ENCODE measurements at places on chromosomes 5 and 9.

- no peak for DNase-seq
These were observed 106.6 kb downstream of the FBXW11 start for GRCh38 chr5:171899792-171900191.

DNA sequence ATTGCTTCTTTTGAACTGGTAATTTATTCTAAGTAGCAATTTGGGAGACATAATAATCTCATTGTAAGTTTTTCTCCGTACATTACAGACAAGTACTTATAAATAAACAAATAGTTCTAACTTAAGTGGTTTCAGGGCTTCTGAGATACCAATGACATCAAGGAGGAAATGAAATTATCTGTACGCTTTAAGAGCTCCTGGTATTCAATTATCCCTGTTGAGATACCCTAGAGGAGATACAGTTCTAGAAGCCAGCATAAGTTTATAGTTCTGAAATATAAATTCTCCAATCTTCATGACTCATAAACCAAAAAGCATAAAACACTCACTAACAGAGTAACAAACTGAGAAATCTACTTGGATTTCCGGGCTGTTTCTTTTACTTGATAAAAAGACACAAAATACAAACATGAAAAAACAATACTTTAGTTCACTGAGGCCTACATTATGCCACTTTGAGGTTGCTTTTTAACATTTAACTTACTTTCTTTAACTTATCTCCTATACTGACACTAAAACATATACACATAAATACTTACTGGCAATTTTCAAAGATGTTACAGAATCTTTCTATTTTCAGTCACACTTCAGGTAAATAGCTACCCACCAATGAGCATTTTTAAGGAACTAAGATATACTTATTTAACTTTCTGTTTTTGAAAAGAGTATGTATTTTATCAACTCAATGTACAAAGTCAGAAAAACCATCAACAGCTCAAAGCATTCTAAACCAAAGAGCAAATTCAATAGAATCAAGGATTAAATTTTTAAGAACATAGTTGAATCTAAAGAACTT lies 7.5 kb downstream of the DCTN4 start:
- DNase-seq: no peak

- no peak for DNase-seq
These were observed 248.6 kb upstream of the ANKRD55 start for GRCh38 chr5:56481428-56482357.

GRCh38 chr5:138425079-138425478 lies 13.8 kb upstream of the REEP2 start:
- no peak for DNase-seq

GRCh38 chr5:150112201-150113046 lies 26.1 kb upstream of the CSF1R start:
- DNase-seq: no peak

- no peak for DNase-seq
These were observed 440.0 kb downstream of the ENC1 start for GRCh38 chr5:74200560-74200959.

GRCh38 chr5:2006193-2006970 lies 123.7 kb upstream of the IRX4 start:
- no peak for DNase-seq

DNA sequence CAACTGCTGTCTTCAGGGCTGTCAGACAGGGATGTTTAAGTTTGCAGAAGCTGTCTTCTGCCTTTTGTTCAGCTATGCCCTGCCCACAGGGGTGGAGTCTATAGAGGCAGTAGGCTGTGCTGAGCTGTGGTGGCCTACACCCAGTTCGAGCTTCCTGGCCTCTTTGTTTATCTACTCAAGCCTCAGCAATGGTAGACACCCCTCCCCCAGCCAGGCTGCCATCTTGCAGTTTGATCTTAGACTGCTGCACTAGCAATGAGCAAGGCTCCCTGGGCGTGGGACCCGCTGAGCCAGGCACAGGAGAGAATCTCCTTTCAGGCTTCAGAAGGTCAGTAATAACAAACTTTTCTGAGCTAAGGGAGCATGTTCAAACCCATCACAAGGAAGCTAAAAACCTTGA lies 545.3 kb downstream of the TLE4 start:
- DNase-seq: no peak

GRCh38 chr9:12933957-12934356 lies 159.1 kb downstream of the LURAP1L start:
- no peak for DNase-seq

GRCh38 chr5:129748913-129749880 lies 1.3 kb downstream of the MINAR2 start:
- no peak for DNase-seq

DNA sequence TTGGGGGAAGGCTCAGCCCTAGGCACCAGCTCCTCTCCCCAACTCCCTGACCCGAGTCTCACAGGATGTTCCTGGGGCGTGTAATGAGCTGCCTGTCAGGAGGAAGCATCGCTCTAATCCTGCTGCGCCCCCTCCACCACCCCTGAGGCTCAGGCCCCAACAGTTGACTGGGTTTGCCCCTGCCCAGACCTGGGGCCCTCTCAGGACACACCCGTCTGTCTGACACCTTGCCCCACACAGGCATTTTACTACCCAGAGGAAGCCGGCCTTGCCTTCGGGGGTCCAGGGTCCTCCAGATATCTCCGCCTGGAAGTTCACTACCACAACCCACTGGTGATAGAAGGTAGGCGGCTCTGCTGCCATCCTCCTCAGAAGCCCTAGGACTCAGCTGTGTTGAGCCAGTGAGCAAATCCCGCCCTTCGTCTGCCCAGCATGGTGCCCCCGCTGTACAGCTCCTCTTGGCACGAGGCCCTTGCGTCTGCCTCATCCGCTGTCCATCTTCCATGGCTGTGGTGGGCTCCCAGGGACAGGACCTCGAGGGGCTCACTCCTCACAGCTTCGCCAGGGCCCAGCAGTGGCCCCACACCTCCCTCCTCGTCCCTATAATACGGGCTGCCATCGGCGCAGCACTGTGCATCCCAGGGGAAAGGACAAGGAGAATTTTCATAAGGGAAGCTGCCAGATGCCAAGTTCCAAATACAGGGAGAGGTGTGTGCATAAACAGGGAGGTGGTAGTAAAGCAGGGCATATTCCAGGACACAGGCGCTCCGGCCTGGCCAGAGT lies 8.0 kb downstream of the DBH start:
- DNase-seq: no peak

GRCh38 chr5:87717761-87718160 lies 305.0 kb upstream of the CCNH start:
- no peak for DNase-seq

DNA sequence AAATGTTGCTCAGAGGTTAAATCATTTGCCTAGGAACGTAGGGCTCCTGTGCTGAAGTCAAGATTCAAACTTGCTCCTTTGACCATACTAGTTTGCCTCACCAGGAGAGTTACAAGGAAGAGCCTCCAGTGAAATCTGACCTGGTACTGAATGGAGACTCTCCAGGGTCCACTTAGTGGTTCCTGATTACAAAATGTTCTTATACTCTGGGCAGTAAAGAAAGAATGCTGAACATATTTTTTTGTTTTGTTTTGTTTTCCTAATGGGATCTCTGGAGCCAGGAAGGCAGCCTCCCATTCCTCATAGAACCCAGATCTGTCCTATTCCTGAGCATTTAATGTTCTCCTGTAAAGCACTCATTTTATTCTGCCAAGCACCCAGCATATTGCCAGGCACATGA lies 256.5 kb upstream of the CLINT1 start:
- no peak for DNase-seq

GRCh38 chr9:131791542-131792254 lies 51.8 kb upstream of the RAPGEF1 start:
- no peak for DNase-seq

DNA sequence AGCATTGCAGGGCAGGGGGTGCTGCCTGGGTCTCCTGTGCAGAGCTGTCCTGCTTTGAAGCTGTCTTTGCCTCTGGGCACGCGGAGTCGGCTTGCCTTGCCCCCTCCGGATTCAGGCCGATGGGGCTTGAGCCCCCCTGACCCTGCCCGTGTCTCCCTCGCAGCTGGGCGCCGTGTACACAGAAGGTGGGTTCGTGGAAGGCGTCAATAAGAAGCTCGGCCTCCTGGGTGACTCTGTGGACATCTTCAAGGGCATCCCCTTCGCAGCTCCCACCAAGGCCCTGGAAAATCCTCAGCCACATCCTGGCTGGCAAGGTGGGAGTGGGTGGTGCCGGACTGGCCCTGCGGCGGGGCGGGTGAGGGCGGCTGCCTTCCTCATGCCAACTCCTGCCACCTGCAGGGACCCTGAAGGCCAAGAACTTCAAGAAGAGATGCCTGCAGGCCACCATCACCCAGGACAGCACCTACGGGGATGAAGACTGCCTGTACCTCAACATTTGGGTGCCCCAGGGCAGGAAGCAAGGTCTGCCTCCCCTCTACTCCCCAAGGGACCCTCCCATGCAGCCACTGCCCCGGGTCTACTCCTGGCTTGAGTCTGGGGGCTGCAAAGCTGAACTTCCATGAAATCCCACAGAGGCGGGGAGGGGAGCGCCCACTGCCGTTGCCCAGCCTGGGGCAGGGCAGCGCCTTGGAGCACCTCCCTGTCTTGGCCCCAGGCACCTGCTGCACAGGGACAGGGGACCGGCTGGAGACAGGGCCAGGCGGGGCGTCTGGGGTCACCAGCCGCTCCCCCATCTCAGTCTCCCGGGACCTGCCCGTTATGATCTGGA lies 2.7 kb downstream of the CEL start:
- no peak for DNase-seq

GRCh38 chr5:1291611-1292080 lies 3.2 kb downstream of the TERT start:
- DNase-seq: no peak

GRCh38 chr5:125700380-125700861 lies 722.8 kb upstream of the GRAMD2B start:
- no peak for DNase-seq

DNA sequence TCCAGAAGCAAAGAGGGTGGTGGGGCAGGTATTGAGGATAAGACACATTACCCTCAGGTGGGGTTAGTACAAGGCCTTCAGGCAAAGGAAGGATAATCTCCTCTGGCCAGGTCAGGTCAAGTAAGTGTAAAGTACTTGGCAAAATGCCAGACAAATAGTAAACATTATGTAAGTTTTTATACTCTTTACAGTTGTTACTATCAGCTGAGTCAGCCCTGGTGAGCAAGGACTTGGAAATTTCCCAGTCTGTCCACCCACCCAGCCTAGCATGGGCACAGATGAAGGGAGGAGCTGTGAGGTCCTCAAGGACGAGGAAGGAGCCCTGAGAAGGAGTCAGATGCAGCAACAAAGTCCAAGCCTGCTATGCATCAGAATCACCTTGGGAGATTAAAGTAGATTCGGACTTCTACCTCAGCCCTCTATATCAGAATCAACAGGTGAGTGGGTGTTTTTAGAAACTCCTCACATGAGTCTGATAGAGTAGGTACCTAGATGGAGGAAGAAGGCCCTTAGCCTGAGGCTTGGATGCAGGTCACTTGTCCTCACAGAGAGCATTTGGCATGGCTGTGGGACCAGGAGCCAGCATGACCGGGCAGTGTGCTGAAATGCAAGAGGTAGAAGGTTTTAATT lies 50.2 kb upstream of the BARX1 start:
- DNase-seq: no peak

- DNase-seq: no peak
These were observed 29.9 kb downstream of the TUT7 start for GRCh38 chr9:86324308-86324707.

DNA sequence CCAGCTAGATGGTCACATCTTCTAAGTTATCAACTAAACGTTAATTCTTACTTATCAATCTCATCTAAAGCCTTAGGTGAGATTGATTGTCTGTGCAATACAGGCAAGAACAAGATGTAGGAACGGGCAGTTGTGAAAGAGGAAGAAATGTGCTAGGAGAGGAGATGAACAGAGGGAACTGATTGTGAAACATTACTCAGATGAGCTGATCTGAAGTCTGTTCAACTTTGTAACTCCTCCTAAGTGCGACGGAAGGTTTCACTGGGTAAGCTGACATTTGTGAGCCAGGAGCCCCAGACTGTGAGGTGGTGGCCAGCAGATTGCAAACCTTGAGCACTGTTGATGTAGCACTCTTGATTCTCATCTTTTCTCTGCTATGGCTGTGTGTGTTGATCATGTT lies 204.1 kb downstream of the CD180 start:
- no peak for DNase-seq

DNA sequence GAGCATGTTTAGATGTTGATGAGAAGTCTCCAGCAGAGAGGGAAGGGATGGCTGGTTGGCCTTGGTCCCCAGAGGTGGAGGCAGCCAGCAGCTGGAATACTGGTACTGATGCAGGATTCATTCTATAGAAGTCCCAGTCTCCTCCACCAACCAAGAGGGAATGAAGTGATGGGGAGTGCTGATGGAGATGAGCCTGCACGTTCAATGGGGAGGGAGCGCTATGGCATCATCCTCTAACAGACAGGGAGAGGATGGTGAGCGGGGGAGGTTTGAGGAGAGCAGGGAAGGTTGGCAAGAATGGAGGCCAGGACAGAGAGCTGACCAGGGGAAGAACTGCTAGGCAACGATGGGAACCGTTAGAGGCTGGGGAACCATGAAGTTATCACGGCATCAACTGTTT lies 159.8 kb upstream of the MVB12B start:
- DNase-seq: no peak

DNA sequence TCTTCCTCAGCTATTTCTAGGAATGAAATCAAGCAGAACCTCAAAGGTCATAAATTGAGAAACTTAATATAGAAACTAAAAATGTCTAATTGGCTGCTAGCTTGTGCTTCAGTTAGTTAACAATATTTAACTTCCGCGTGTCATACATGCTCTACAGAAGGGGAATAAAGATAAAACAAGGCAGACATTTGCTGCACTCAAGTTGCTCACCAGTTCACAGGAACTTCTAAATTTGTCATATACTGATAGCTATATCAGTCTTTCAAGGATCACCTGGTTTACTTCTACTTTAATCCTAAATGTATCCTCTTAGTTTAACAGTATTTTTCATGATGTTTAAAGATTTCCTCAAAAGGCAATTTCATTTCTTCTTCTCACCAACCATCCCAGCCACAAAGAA lies 8.4 kb downstream of the CCNH start:
- no peak for DNase-seq

GRCh38 chr5:81007637-81008027 lies 47.5 kb downstream of the RASGRF2 start:
- no peak for DNase-seq

- no peak for DNase-seq
These were observed 527.0 kb upstream of the TUSC1 start for GRCh38 chr9:26205261-26205660.
